ENCODE measurements at places on chromosomes 4 and X. TPM values are rescaled to one million over a fixed set of nuclear protein-coding genes. Genes with fewer than 3 reads are reported as not detected.

The FANCB gene
- 0.61 TPM for total RNA-seq

The GPRASP1 gene
- total RNA-seq: 10.7 TPM

The MAGEE2 gene
- total RNA-seq: 0.67 TPM

The MAGEA1 gene
- not detected for total RNA-seq

The RHOXF2 gene
- total RNA-seq: 0.15 TPM

The CXXC4 gene
- total RNA-seq: 0.25 TPM

The PROM1 gene
- total RNA-seq: not detected

The PRDM8 gene
- 4.4 TPM for total RNA-seq

The IGSF1 gene
- 0.19 TPM for total RNA-seq

The GLOD5 gene
- total RNA-seq: not detected

The SOWAHB gene
- total RNA-seq: 0.29 TPM

The BMX gene
- total RNA-seq: 0.11 TPM

The ABLIM2 gene
- 20.7 TPM for total RNA-seq

The SORBS2 gene
- total RNA-seq: 875 TPM

The WDR19 gene
- total RNA-seq: 11.3 TPM

The GAGE12F gene
- not detected for total RNA-seq

The ERAS gene
- total RNA-seq: not detected

The RIPPLY1 gene
- total RNA-seq: 0.25 TPM

The PABPC1L2B gene
- not detected for total RNA-seq

The CDKL2 gene
- total RNA-seq: 0.83 TPM

The F8A2 gene
- not detected for total RNA-seq

The SMIM9 gene
- total RNA-seq: not detected

The PPP1R2C gene
- total RNA-seq: not detected

The OPRPN gene
- not detected for total RNA-seq

The OTUD6A gene
- total RNA-seq: not detected

The SMPX gene
- not detected for total RNA-seq

The OTOP1 gene
- not detected for total RNA-seq

The RASSF6 gene
- total RNA-seq: not detected

The MND1 gene
- not detected for total RNA-seq

The DDIT4L gene
- 1.1 TPM for total RNA-seq

The SYN1 gene
- total RNA-seq: 3.8 TPM

The ARHGAP36 gene
- 0.54 TPM for total RNA-seq

The METTL14 gene
- 31.0 TPM for total RNA-seq

The SNX25 gene
- 18.0 TPM for total RNA-seq

The MORC4 gene
- total RNA-seq: 50.7 TPM

The EGF gene
- total RNA-seq: 0.22 TPM

The RASL11B gene
- 8.5 TPM for total RNA-seq

The ODAPH gene
- total RNA-seq: not detected

The ZDHHC15 gene
- 2.9 TPM for total RNA-seq

The TDO2 gene
- total RNA-seq: 3.3 TPM

The ZNF674 gene
- total RNA-seq: 4.5 TPM

The PLAC8 gene
- 2.9 TPM for total RNA-seq

The ZNF711 gene
- 15.9 TPM for total RNA-seq

The ARHGEF38 gene
- not detected for total RNA-seq

The VMA21 gene
- total RNA-seq: 34.0 TPM

The GSX2 gene
- not detected for total RNA-seq

The ARR3 gene
- not detected for total RNA-seq

The UCP1 gene
- total RNA-seq: not detected

The SPP1 gene
- 11.6 TPM for total RNA-seq

The TKTL1 gene
- total RNA-seq: 0.50 TPM

The AFF2 gene
- 0.77 TPM for total RNA-seq

The GPR82 gene
- total RNA-seq: not detected

The RPS6KA6 gene
- 6.3 TPM for total RNA-seq

The HSFX3 gene
- total RNA-seq: not detected

Data from adrenal gland (tissue), 19 donors.